ENCODE measurements at places on chromosomes 16 and 17. TPM values are rescaled to one million over a fixed set of nuclear protein-coding genes. Genes with fewer than 3 reads are reported as not detected.

The ZACN gene
- polyA plus RNA-seq: 59.0 TPM

The ARHGAP44 gene
- polyA plus RNA-seq: 26.2 TPM

The TMEM101 gene
- 21.1 TPM for polyA plus RNA-seq

The KRT27 gene
- not detected for polyA plus RNA-seq

The NUDT7 gene
- polyA plus RNA-seq: 6.1 TPM

The UTS2R gene
- polyA plus RNA-seq: 0.19 TPM

DNA sequence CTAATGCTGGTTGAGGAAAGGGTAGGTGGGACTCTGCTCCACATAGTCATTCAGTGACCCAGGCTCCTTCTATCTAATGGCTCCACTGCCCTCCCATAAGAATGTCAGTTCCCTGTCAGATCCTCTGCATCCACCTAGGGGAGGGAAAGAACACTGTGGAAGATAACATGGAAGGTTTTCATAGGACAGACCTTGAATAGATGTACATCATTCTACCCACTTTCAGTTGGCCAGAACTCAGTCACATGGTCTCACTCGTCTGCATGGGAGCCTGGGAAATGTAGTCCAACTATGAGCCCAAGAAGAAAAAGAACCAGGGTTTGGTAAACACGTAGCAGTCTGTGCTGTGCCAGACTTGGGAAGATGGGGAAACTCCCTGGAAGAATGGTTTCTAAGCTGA lies 27.1 kb upstream of the SCNN1B start:
- no peak for DNase-seq

DNA sequence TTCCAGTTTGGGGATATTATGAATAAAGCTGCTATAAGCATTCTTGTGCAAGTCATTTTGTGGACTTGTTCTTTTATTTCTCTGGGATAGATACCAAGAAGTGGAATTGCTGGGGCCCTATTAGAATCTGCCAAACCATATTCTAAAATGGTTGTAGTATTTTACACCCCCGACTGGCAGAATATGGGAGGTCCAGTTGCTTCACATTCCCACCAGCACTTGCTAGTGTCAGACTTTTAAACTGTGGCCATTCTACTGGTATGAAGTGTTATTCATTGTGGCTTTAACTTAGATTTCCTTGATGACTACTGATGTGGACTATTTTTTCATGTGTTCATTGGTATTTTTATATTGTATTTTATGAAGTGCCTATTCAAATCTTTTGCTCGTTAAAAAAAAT lies 18.1 kb upstream of the NUP93 start:
- DNase-seq: no peak

DNA sequence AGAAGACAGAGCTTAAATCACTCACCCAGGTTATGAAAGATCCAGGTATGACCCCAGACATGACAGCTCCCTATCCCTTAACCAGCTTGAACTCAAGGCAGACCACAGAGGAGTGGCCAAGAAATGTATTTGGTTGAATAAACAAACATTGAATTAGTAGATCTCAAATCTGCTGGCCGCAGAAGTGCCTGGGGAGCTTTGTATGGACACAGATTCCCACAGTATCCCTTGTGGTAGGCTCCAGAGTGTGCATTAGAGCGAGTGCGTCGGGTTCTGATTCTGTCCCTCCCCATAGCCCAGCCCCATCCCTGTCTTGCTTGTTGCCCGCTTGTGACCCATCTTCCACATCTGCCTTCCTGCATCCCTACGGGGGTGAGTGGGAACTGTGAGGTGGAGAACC lies 118.8 kb upstream of the FOXF1 start:
- DNase-seq: no peak

- no peak for DNase-seq
Observed at GRCh38 chr17:59366773-59367656, 35.6 kb downstream of the YPEL2 start.

DNA sequence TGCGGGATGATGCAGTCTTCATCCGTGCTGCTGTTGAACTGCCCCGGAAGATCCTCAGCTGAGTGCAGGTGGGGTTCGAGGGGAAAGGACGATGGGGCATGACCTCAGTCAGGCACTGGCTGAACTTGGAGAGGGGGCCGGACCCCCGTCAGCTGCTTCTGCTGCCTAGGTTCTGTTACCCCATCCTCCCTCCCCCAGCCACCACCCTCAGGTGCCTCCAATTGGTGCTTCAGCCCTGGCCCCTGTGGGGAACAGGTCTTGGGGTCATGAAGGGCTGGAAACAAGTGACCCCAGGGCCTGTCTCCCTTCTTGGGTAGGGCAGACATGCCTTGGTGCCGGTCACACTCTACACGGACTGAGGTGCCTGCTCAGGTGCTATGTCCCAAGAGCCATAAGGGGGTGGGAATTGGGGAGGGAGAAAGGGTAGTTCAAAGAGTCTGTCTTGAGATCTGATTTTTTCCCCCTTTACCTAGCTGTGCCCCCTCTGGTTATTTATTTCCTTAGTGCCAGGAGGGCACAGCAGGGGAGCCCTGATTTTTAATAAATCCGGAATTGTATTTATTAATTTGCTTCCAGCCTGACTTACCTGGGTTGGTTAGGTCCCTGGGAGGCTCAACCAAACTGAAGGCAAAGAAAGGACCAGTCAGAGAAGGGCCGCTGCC lies 5.8 kb downstream of the TRAF4 start:
- no peak for DNase-seq

All from spinal cord (tissue), 10 donors.